ENCODE measurements at places on chromosomes 5 and 9. TPM values are rescaled to one million over a fixed set of nuclear protein-coding genes. Genes with fewer than 3 reads are reported as not detected.

DNA sequence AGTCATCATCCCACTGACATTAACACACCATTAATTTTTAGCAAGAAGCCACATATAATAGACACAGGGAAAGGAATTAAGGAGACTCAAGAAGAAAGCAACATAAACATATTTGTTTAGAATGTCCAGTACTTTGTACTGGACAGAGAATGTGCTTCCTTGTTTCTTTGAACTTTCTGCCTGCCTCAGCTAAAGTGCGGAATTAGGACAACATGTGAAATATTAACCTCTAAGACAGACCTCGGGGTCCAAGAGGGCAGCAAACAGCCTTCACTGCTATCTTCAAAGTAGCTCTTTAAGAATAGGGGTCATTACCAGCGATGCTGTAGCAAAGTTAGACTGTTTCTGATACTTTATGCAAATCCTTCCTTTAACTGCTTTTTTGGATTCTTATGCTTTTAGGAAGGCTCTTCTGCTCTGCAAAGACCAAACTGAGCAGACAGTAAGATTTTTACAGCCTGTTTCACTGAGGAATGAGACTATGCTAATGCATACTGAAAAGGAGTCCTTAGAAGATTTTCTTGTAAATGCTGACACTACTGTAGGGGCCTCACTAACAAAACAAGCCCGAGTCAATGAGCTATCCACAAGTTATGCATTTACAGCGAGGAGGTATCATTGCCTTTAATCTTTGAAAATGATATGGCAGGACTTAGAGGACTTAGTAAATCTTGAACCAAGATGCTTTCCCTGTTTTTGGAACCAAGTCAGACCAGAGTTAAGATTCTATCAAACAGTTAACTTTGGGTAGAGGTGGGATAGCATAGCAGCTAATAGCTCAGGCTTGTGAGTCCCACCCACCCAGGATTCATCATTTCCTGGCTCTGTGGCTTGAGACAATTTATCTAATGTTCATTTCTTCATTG is 23.8 kb downstream of the DAB2 start:
- no peak for ATAC-seq

GRCh38 chr9:137534256-137535119 is 15.7 kb downstream of the PNPLA7 start:
- peak; percentile 70 for ATAC-seq

DNA sequence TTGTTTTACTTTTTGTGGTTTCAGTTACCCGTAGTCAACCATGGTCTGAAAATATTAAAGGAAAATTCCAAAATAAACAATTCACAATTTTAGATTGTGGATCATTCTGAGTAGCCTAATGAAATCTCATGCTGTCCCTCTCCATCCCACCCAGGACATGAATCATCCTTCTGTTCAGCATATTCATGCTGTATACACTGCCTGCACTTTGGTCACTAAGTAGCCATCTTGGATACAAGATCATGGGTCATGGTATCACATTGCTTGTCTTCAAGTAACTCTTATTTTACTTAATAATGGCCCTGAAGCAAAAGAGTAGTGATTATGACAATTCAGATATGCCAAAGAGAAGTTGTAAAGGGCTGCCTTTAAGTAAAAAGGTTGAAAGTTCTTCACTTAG is 536.5 kb upstream of the ACO1 start:
- no peak for ATAC-seq

- ATAC-seq = no peak
Measured at GRCh38 chr9:2286825-2287455, 271.8 kb downstream of the SMARCA2 start.

LARP1 gene
- 194 TPM for total RNA-seq
